Heart right ventricle (tissue), 16 donors: ENCODE measurements at places on chromosomes 4 and X. TPM values are rescaled to one million over a fixed set of nuclear protein-coding genes. Genes with fewer than 3 reads are reported as not detected.

- no peak for DNase-seq
Observed at GRCh38 chr4:145828802-145829485, 109.7 kb downstream of the ZNF827 start.

- DNase-seq, result no peak
Observed at GRCh38 chrX:38400389-38400910, 48.0 kb downstream of the OTC start.

DNA sequence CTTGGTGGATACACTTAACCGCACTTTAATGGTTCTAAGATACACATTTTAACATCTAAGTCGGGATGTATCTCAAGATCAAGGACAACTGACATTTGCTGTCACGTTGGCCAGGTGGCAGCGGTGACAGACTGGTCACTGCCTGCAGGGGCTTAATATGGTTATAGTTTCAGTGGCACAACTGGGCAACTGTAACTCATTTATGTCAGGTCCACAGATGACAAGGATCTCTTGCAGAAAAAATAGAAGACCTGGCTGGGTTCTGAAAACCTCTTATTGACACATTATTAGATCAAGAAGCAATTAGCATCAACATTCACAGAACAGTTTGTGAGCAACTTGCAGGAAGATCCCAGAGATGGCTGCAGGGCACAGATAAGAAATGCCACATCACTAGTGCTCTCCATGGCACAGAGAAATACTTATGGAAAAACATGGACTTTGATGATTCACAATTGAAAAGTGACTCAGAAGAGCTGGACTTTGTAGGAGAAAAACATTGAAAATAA lies 99.6 kb upstream of the SORBS2 start:
- no peak for DNase-seq

DNA sequence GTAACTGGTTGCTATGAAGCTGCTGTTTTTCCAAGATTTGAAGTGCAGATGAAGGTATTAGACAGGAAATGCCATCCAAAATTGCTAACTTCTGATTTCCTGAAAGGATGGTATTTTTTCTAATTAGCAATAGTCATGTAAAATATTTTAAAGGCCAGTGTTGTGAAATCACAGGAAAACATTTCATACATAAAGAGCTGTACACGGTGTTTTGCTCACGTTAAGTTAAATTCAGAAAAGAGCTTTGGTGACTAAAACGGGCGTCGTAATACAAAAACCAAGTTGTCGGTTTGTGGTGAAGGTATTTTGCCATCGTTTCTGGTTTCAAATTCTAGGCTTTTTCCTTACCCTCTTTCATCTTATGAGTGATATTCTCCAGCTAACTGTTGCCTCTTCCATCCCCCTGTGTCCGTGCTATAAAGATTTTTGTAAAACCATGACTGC lies 39.8 kb downstream of the AFF1 start:
- DNase-seq, result no peak

DNA sequence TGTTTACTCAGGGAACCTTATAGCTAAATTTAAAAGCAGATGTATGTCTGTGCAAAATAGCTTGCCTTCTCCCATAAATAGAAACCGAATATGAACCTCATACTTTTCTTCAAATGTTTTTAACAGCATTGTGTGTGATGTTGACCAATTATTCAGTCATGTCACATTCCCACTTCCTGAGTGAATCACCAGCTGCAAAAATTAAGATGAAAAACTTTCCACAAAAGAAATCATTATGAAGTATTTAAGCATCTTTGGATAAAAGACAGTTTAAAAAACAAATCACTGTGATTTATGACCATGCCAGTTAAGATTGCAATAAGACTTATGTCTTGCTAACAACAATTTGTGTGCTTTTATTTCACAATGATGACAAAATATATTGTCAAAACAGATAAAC lies 220.1 kb downstream of the PDGFC start:
- no peak for DNase-seq

GRCh38 chr4:109684727-109685126 lies 18.5 kb downstream of the CASP6 start:
- DNase-seq, result no peak

- no peak for DNase-seq
Observed at GRCh38 chrX:1649621-1650020, 34.8 kb downstream of the ASMT start.

GRCh38 chr4:88792268-88792781 lies 94.7 kb upstream of the NAP1L5 start:
- DNase-seq, result no peak

GRCh38 chr4:105679186-105679585 lies 29.3 kb downstream of the INTS12 start:
- DNase-seq, result no peak

DNA sequence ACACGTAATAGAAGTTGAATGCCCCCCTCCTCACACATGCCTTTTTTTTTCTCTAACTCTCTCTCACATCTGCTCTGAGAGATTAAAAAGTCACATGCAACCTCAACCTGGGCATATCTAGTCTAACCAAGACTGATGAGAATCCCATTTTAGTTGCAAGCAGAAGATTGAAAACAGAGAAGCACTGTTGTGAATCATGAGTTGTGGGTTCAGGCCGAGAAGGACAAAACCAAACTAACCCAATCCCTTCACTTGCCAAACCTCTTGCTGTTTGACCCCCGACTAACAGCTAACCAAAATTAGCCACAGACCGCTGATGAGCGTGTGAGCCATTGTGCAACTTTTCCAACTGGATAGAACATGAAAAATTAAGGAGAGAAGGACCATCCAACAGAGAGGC lies 31.8 kb downstream of the CXCL1 start:
- DNase-seq, result no peak

GRCh38 chr4:86036736-86037135 lies 323.1 kb downstream of the MAPK10 start:
- no peak for DNase-seq

DNA sequence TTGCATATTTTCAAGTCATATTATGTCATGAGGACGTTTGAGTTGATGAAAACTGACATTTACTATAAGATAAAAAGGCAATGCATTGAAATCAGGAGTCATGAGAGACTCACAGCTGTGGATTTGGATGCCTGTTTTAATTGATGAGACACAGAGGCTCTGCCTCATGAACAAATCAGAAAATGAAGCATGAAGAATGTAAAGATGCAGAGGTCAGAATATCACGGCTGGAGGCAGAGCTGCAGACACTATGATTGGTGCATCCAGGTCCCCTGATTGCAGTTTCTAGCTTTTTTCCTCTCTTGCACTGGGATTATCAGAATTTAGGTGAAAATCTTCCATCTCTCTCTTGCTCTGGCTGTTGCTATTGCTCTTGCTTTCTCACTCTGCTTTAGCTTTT lies 74.7 kb downstream of the FAM47B start:
- no peak for DNase-seq

DNA sequence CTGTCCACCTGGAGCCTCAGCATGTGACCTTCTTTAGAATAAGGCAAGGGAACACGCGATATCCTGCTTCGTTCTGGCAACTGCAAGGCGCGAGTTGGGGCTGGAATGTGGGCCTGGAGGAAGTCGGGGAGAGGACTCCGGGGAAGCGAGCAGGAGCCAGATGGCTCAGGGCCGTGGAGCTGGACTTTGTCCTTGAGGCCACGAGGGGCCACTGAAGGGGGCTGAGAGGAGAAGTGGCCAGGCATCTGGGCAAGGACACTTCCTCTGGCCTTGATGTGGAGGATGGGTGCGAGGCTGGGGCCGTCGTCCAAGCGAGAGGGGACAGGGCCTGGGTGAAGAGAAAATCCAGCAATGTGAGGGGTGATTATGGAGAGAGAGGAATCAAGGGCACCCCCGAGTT lies 12.2 kb upstream of the DUSP9 start:
- DNase-seq, result no peak

GRCh38 chr4:102344520-102344953 lies 745 bp downstream of the SLC39A8 start:
- DNase-seq, result peak; percentile 29

GRCh38 chr4:29295280-29295679 lies 1424.9 kb upstream of the PCDH7 start:
- DNase-seq, result no peak

DNA sequence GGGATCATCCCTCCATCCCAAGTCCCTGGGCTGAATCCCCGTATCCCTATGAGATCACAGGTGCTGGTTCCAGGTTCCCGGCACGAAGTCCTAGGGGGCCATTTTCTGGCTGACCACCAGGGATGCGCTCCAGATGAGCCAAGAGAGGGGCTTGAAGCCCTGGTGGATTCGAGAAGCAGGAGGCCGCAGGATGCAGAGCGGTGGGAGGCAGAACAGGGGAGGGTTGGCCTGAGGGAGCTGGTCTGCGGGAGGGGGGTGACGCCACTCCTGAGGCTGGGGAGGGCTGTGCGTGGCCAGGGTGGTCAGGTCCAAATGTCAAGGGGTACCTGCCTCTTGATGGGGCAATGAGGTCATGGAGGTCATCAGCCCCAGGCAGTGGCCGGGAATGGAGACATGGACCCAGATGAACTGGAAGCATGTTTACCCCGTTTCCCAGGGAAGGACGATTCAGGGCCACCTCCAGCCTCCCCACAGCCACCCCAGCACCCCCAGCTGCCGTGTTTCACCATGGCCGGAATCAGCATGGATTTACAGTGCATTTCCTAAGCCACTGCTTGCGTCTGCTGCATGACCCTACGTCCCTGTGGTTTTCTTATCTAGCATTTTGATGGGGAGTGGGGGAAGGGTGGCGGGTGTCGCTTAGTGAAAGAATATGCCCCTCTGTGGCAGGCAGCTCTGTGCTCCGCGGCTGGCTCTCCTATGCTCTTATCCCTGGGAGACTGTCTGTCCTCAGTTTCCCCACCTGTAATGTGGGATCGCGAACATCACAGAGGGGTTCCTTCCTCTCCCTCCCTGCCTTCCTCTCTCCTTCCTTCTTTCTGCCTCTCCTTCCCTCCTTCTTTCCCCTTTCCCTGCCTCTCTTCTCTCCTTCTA lies 17.0 kb upstream of the HTRA3 start:
- peak; percentile 6 for DNase-seq

DNA sequence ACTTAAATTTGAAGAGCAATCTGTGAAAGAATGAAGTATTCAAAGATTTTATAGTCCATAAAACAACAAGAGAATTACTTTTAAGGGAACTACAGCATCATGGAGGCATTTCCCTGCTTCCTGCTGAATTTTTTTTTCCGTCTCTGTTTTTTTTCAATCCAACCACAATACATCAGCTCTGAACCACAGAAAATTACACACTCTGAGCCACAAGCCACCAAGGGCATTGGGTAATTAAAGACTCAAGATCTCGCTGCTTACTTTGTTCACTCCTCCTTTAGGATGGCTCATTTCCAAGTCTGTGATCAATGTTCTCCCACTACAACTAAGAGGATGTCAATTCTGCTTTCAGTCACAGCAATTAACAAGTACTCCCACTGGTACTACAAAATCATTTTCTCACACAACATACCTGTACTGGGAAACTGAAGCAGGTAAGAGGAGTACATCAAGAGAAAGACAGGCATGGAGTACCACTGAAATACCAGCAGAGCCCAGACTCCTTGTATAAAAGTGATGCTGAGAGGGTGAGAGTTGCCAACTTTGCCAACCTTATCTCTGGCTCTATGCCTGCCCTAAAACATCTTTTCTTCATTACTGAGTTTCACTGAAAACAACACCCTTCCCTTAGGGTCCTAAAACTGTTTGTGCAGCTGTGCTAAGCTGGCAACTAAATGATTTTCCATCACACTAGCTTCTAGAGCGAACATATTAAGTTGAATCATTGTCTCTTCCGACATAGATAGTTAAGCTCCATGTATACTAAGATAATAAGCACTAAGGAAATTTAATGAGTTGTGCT lies 105.8 kb upstream of the MAGEB18 start:
- no peak for DNase-seq

- no peak for DNase-seq
Observed at GRCh38 chr4:87058356-87059073, 123.7 kb downstream of the AFF1 start.

DNA sequence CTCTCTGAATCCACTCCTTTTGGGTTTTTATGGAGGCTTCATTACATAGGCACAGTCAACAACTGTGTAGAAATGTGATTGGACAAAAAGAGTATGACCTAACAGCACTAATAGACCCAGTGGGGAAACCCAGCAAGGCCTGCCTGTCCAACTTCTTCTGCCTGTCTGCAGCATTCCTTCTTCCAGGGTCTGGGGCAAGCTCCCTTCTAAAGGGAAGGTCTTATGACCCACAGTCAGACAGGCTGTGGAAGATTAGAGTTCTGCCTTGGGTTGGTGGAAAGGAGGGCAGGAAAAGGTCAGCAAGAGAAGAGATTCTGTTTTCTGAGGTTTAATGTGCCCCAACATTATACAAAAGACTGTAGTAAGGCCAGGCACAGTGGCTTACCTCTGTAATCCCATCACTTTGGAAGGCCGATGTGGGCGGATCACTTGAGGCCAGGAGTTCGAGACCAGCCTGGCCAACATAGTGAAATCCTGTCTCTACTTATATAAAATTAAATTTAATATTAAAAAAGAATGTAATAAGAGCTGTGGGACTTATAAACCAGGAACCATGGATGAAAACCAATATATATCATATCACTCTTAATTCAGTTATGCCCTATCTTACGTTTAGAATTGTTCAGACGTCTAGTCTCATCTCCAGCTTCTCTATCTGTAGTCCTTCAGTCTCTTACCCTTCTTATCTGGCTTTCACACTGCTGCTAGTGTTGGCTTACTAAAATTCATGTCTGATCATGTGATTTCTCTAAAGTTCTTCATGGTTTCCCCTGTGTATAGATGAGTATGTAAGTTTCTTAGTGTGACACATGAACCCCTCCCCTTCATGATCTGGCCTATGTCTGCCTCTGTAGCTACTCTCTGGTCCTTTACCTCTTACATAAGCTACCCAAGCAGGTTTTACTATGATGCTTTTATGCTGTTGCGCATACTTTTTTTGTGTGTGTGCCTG lies 6.2 kb downstream of the CLCN3 start:
- DNase-seq, result no peak

GRCh38 chrX:103405009-103405333 lies 28.6 kb downstream of the BEX3 start:
- no peak for DNase-seq

Gene GSX2
- total RNA-seq, result not detected

Gene MAGEA8
- not detected for total RNA-seq

Gene AR
- total RNA-seq, result 27.5 TPM

Gene OPHN1
- 5.1 TPM for total RNA-seq

Gene SOWAHB
- total RNA-seq, result 0.07 TPM

Gene SNCA
- 4.5 TPM for total RNA-seq

Gene REELD1
- not detected for total RNA-seq

Gene SCML2
- 0.62 TPM for total RNA-seq

Gene USP46
- 82.4 TPM for total RNA-seq

Gene FAM149A
- 12.6 TPM for total RNA-seq
